ENCODE measurements at places on chromosomes 4 and X.

- no peak for DNase-seq
Measured at GRCh38 chrX:13511241-13511943, 58.0 kb upstream of the EGFL6 start.

DNA sequence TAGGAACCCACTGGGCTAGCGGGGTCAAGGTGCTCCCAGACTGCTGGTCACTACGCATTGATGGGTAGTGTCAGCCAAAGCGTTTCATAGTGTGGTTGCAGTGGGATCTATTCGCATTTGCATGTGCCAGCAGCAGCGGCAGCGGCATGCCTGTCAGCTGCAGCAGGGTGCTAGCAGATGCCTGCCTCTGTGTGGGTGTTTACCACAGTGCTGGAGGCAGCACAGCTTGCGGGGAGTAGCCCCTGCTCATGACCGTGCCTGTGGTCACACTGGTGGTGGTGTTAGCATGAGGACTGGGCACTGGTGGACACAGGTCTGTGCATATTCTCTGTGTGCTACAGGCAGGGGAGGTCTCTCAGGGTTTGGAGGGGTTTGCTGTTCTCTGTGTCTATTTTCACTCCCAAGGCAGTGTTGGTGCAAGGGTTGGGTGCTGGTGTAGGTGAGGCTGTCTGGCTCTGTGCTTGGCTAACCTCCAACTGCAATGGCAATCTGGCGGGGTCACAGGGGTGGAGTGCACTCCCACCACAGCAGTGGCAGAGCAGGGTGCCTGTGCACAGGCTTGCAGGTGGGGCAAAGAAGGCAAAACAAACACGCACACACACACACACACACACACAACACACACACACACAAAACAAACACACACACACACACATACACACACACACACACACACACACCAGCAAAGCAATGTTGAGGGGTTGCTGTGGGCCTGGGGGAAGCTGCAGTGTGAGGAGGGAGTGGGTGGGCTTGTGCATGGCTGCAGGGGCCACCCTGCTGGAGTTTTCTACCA, 184.4 kb downstream of the GLUD2 start:
- DNase-seq, result no peak

GRCh38 chrX:17531500-17531899, 156.5 kb downstream of the NHS start:
- DNase-seq, result no peak

DNA sequence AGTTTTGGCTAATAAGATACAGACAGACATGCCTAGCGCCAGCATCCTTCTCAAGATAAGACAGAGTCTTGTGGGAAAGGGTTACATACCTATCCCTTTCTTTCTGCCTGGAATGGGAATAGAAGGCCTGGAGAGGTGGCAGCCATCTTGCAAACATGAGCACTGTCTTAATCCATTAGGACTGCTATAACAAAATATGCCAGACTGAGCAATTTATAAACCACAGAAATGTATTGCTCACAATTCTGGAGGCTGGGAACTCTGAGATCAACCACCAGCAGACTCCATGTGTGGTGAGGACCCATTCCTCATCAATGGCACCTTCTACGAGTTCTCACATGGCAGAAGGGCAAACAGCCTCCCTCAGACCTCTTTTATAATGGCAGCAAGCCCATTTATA, 26.5 kb upstream of the NEIL3 start:
- no peak for DNase-seq

GRCh38 chr4:88908003-88908402, 149.0 kb downstream of the FAM13A start:
- DNase-seq, result no peak

- DNase-seq, result no peak
Measured at GRCh38 chr4:16237715-16238114, 11.4 kb upstream of the TAPT1 start.

GRCh38 chr4:159010563-159011260, 92.2 kb upstream of the RAPGEF2 start:
- DNase-seq, result no peak

DNA sequence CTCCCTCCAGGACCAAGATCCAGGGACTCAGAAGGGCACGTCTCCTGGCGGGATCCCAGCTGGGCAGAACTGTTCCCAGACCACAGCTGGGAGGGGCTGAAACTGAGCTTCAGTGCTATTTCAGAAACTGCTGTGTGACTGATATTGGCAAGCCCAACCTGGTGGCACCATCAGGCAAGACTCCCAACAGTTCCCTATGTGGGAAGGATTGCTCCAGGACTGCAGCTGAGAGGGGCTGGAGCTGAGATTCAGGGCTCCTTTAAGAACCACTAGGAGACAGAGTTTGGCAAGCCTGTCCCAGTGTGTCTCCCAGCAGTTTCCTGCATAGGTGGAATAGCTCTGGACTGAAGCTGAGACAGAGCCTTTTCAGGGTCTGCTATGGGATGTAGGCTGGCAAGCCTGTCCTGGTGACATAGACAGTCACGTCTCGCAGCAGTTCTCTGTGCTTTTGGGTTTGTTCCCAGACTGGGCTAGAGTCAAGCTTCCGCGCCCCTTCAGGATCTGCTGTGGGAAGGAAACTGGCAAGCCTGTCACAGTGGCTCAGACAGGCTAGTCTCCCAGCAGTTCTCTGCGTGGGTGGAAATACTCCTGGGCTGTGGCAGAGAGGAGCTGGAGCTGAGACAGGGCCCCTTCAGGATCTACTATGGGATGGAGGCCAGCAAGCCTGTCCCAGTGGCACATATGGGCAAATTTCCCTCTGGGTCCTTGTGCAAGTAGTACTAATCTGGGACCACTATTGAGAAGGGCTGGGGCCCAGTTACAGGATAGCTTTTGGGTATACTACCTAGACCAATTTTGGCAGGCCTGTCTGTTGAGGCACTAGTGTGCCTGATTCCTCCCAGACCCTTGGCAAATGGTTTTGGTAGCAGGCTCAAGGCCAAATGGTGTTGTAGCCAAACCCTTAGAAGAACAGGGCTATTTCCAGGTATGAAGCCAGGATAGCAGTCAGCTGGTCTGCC, 20.2 kb upstream of the MED14 start:
- peak; percentile 78 for DNase-seq

- no peak for DNase-seq
Measured at GRCh38 chr4:56261027-56261426, 126.3 kb downstream of the AASDH start.

DNA sequence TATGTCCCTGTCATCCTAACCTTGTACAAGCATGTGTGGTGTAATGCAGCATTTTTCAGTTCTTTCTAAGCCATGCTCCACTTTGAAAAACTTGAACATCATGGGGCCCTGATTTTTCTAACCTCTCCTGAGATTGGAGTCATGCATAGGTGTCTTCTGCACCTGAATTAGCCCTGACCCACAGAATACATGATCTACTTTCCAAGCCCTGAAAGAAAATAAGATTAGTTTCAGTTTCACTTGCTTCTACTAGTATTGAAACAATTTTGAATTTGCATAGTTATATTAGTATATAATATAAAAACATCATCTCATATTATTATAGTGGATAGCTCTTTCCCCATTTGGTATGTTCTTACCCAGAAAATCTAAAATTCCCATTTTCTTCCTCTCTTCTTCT, 178.2 kb downstream of the HS3ST1 start:
- DNase-seq, result no peak

- DNase-seq, result no peak
Measured at GRCh38 chrX:40385682-40386081, 195.1 kb upstream of the ATP6AP2 start.

- DNase-seq, result no peak
Measured at GRCh38 chr4:39687014-39687413, 10.9 kb upstream of the UBE2K start.

GRCh38 chrX:153871946-153872878, 13.8 kb downstream of the L1CAM start:
- no peak for DNase-seq

GRCh38 chr4:19958848-19959247, 292.9 kb upstream of the SLIT2 start:
- no peak for DNase-seq

DNA sequence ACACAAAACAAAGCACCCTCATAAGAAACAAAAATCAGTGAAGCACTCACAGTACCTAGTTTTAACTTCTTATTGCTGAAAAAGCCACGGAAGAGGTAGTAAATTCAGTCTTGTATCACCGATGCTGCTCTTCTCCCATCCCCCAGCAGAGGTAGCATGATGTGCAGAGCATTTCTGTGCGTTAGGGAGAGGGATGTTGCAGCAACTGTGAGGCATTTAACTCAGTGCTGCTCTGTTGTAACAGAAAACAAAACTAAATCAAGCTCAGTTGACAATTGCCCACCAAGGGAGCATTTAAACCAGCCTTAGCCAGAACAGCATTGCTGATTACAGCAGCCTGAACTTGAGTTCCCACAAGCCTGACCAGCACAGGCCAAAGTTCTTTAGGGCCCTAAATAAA, 1279.7 kb upstream of the ADGRL3 start:
- DNase-seq, result no peak

GRCh38 chr4:60652933-60653332, 547.2 kb upstream of the ADGRL3 start:
- DNase-seq, result no peak

GRCh38 chr4:7429069-7429416, 5.7 kb downstream of the PSAPL1 start:
- peak; percentile 47 for DNase-seq

GRCh38 chrX:153870791-153871360, 15.1 kb downstream of the L1CAM start:
- DNase-seq, result no peak

DNA sequence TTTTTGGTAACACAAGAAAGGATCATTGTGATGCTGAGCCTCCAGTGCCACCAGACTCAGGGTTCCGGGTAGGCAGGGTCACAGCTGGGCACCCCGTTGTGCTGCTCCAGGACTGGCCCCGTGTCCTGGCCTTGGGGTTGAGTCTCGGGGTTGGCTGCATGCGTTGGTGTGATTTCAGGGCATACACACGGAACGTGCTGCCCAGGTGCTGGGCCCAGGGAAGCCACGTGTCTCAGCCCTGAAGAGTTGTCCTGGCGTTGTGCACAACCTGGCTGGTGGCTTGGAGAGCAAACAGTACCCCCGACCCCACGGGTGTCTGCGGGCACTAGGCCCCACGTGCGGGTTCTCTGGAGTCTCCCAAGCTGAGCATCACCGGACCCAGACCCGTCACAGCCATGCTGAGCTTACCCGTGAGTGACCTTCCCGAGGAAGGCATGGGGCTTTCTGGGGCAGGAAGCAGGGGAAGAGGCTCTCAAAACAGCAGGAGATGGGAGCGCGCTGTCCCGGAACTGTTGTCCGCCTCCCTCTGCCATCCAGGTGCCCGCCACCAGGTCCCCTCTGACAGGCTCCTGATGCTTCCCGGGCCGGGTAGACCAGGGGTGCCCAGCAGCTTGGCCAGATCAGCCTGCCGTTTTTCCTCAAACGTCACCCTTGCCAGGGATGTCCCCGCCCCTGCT, 66.1 kb upstream of the ENPP6 start:
- no peak for DNase-seq

GRCh38 chrX:96650023-96650422, 34.6 kb upstream of the DIAPH2 start:
- no peak for DNase-seq

GRCh38 chrX:46311581-46312120, 233.6 kb downstream of the ZNF674 start:
- no peak for DNase-seq

- DNase-seq, result no peak
Measured at GRCh38 chr4:155371432-155372043, 5.2 kb downstream of the MAP9 start.

GRCh38 chrX:127317159-127317558, 497.6 kb downstream of the PRR32 start:
- no peak for DNase-seq

DNA sequence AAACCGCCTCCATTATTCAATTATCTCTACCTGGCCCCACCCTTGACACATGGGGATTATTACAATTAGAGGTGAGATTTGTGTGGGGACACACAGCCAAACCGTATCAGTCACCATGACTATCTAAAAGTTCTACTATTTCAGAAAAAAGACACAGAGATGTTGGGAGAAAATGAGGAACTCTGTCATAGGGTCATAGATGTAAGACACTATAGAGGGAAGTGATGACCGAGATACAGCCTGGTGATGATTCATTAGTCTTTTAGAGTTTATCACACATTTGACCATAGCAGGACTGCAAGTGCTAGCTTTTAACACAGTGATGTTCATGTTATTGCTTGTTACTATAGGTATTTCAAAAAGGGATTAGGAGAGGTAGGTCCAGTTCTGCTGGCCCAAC, 357.0 kb upstream of the AADAT start:
- DNase-seq, result no peak

DNA sequence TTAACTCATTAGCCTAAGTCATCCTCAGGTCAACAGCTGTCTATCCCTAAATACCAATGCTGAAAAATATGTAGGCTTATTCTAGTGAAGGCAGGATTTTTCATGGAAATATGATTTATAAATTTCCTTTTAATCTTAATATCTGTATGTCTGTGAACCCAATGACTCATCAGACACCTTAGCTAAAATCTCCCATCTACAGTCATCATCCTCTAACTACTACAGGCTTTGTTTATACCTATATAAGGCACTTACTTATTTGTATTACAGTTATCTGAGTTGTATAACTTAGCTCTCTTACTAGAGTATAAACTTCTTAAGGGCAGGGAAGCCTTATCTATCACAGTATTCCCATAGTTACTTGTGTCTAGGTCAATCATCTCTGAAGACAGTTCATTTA, 24.2 kb downstream of the AMMECR1 start:
- DNase-seq, result no peak

DNA sequence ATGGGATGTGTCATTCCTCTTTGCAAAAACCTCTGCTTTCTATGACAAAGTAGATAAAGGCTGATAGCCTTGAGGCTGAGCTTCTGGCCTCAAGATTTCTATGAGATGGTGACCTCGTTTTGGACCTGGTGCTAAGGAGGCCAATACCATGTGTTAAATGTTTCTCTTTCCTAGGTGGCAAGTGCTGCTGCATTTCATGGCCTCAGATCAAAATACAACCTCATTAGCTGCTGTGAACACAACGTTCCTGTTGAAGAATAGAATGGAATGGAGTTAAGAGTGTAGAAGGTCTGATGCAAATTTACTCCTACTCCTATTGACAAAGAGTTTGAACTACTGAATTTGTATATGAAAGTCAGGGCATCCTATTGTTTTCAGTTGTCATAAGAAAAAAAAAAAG, 112.0 kb downstream of the C4orf51 start:
- DNase-seq, result no peak

GRCh38 chr4:177185151-177185550, 124.5 kb upstream of the NEIL3 start:
- DNase-seq, result no peak

DNA sequence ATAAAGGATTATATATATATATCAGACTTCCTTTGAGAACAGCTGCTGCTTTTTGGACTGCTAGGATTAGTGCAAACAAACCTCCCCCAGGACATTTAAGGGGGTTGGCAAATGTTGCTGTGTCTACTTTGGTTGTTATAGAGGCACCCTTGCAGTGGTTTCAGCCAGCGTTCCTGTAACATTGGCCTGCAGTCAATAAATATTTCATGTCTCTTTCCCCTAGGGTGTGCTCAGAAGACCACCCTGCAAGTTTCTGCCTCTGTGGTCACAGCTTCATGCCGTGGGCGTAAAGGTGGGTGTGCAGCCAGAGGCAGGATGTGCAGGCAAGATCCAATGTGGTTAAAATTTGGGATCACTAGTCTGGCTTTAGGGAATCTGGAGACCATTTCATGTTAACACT, 28.9 kb downstream of the FGF5 start:
- no peak for DNase-seq
